ENCODE measurements at places on chromosomes 2 and 18.

- no peak for DNase-seq
Measured at GRCh38 chr2:241763551-241764274, 12.9 kb upstream of the GAL3ST2 start.

DNA sequence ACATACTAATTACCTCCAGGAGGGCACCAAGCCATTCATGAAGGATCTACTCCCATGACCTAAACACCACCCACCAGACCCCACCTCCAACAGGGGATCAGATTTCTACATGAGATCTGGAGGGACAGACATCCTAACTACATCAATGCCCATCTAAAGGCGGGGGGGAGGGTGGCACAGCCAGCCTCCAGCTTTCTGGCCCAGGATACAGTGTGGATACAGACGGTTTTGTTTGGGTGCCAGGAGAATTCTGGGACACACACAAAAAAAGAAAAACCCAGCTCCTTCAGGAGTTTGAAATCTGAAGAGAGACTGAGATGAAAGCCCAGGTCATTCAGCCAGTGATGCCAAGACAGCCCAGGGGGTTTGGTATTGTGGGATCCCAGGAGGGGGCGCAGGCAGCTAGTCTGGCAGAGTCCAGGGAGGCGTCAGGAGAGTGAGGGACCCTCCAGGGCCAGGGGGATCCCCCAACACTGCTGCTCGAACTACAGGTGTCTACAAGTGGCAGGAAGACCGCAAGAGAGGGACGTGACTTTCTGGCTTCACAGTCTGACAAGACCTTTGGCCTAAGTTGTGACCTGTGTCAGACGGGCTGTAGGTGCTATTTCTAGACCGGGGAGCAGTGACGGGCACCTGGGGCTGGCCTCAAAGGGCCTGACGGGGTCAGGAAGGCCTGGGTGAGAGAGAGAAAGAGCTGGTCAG is 62.1 kb downstream of the NDUFA10 start:
- DNase-seq = no peak

DNA sequence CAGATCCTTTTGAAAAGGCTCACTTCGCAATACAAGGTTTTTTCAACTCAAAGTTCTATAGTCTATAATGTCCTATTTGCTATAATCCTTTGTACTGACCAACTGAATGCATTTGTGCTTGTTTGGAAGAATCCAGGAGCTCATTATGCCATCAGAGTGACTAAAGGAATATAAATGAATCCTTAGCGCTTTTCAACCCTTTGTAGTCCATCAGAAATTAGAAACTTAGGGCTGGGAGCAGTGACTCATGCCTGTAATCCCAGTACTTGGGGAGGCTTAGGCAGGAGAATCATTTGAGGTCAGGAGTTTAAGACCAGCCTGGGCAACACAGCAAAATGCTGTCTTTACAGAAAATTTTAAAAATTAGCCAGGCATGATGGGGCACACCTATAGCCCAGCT is 330.2 kb upstream of the CHAC2 start:
- no peak for DNase-seq

- peak; percentile 13 for DNase-seq
Measured at GRCh38 chr2:102418421-102418961, 4.5 kb upstream of the IL18RAP start.

DNA sequence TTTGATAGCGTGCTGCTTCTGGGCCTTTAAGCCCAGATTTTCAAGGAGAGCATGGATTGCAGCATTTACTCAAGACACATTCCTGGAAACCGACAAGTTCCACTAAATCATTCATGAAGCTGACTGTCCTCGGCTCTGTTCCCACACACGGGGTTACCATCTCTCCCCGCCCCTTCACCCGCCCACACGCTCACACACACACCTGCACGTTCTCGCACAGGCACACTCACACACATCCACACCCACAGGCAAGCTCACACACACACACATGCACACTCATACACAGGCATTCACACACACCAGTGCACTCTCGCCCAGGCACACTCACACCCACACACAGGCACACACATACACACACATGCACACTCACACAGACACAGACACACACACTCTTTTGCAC is 150.0 kb upstream of the AGAP1 start:
- DNase-seq = no peak

GRCh38 chr2:72292433-72292832 is 144.8 kb upstream of the CYP26B1 start:
- DNase-seq = no peak

DNA sequence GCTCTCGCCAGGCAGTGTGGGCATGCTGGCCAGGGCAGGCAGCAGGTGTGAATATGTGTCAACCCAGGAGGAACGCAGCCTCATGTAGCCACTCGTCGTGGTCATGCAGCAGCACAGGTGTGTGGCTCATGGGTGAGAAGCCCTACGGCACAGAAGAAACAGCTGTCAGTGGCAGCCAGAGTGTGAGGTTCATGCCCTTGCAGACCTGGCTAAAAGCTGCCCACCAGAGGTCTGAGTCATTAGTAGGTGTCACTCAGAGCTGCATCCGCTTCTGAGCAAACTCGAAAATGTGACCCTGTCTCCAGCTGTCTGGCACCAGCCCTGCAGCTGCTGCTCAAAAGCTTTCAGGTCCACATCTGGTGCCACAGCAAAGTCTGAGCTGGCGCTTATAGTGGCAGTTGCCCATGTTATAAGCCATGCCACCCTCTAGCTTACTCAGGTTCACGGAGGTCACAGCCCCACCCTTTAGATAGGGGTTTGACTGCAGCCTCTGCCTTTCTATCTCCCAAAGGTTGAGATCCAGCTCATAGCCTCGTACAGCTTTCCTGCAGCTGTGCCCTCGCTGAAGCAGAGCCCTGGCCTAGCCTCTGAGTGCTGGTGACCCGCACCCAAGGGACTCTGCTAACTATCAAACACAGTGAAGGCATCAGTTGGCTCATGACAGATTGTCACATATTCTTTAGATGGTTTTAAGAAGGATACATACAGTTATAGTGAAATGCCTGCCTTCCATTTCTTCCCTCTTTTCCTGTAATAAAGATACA is 195.0 kb downstream of the CCDC102B start:
- no peak for DNase-seq

Measured in activated CD4-positive, alpha-beta T cell treated with anti-CD3 and anti-CD28 coated beads, Interleukin-2, amount 50 U/mL, for 24 hours (primary cell).